ENCODE measurements at places on chromosomes 4 and X.

GRCh38 chrX:10841579-10841978 is 221.2 kb upstream of the MID1 start:
- DNase-seq = no peak

DNA sequence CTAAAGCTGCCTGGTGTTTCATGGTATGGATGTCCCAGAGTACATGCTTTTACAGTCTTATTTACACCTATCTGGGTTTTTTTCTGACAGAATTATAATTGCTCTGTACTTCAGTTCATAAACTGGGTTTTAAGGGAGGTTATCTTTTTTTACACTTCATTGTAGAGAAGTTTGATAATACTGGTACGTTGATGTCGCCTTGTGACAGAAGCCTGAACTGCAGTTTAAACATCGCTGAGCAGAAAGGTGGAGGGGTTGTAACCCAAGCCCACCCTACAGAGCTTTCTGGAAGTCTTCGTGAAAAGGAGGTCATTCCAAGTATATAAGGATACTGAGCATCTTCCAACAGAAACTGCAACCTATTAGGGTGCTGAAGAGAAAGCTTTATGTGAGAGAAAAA is 46.4 kb downstream of the BEX1 start:
- no peak for DNase-seq

DNA sequence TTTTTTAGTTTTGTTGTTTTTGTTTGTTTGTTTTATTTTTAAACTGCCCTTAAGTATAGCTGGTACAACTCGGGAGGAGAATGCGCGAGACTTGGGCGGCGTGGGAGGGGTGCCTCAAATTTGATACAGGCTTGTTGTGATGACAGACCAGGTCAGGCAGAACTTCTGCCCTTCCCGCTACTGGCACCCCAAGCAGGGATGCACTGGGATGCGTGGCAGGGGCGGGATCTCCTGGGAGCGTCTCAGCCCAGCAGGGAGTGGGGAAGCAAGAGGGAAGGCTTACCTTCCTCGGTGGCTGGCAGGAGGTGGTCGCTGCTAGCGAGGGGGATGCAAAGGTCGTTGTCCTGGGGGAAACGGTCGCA is 851 bp downstream of the SFRP2 start:
- DNase-seq = no peak

DNA sequence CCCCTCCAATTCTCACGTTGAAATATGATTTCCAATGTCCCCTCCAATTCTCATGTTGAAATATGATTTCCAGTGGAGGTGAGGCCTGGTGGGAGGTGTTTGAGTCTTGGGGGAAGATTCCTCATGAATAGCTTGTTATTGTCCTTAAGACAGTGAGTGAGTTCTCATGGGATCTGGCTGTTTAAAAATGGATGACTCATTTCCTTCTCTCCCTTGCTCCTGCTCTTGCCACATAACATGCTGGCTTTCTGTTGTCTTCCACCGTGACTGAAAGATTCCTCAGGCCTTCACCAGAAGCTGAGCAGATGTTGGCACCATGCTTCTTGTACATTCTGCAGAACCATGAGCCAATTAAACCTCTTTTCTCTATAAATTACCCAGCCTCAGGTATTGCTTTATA is 346.8 kb upstream of the TECRL start:
- peak; percentile 58 for DNase-seq

DNA sequence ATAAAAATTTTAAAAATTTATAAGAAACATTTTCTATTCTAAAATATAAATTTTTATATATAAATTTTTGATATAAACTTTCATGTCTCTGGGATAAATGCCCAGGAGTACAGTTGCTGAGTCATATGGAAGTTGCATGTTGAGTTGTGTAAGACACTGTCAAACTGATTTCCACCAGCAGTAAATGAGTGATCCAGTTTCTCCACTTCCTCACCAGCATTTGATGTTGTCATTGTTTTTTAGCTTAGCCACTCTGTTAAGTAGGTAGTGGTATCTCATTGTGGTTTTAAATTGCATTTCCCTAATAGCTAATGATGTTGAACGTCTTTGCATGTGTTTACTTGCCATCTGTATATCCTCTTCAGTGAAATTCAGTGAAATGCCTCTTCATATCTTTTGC is 66.5 kb downstream of the MAMLD1 start:
- peak; percentile 85 for DNase-seq

DNA sequence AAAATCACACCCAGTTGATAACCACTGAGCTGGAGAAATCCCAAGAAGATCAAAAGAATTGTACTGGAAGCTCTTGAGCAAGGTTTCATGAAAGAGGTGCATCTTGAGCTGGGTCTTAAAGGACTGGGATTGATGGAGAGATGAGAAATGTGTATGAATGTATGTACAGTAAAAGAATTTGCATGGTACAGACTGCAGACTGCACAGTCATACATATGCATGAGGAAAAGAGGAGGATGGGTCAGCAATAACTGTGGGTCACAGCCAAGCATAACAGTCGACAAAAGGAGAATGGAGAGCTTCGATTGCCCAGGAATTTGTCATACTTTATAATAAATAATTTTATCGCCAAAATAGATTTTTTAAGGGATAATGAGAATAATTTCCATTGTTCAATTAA is 4.8 kb upstream of the RELL1 start:
- DNase-seq = no peak

- no peak for DNase-seq
These were observed 35.2 kb upstream of the LNX1 start for GRCh38 chr4:53626491-53626890.

GRCh38 chr4:141388481-141388880 is 167.8 kb downstream of the ZNF330 start:
- peak; percentile 38 for DNase-seq

DNA sequence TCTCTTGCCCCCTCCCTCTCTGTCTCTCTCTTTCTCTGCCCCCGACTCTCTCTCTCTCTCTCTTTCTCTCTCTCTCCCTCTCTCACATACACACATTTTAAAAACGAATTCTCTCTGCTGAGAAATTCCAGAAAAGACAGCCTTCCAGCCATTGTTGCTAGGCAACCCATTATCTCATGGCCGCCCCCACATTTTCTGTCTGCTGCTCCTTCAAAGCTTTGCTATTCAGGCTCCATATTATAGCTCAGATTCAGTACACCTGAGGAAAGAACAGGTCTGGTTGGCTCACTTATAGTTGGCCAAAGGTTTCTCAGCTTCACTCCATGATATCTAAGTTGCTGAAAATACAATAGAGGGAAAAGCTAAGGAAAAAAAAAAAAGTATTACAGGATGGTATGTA is 174.4 kb upstream of the RADX start:
- no peak for DNase-seq

Measured in MCF 10A (cell line).